ENCODE measurements at places on chromosomes 5 and 9.

GRCh38 chr9:133709691-133710571, 28.2 kb downstream of the SARDH start:
- no peak for DNase-seq

DNA sequence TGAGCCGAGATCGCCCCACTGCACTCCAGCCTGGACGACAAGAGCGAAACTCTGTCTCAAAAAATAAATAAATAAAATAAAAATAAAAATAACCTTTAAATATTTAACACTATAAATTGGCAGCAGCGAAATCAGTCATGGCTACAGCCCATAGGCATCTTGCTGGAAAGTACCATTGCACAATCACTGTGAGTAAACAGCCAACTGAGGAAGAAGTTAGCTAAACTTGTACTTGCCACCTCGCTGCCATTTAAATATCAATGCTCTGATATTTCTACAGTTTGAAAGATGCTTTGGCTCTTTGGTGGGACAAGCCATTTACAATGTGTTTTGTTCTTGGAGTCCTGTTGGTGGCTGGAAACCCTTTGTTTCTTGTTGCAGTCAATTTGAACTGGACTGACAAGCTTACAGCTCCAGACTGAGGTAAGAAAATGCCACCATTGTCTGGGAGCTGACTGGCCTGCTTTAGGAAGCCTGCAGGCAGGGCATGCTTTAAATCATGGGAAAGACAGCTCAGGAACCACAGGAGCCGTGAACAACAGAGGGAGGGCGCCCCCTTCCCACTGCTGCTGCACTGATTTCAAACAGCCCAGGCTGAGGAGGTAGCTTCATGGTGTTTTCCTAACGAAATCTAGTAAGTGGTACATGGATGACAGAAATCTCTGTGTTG, 322.8 kb upstream of the RFX3 start:
- no peak for DNase-seq

GRCh38 chr9:14616188-14616982, 76.8 kb downstream of the ZDHHC21 start:
- DNase-seq = peak; percentile 19

DNA sequence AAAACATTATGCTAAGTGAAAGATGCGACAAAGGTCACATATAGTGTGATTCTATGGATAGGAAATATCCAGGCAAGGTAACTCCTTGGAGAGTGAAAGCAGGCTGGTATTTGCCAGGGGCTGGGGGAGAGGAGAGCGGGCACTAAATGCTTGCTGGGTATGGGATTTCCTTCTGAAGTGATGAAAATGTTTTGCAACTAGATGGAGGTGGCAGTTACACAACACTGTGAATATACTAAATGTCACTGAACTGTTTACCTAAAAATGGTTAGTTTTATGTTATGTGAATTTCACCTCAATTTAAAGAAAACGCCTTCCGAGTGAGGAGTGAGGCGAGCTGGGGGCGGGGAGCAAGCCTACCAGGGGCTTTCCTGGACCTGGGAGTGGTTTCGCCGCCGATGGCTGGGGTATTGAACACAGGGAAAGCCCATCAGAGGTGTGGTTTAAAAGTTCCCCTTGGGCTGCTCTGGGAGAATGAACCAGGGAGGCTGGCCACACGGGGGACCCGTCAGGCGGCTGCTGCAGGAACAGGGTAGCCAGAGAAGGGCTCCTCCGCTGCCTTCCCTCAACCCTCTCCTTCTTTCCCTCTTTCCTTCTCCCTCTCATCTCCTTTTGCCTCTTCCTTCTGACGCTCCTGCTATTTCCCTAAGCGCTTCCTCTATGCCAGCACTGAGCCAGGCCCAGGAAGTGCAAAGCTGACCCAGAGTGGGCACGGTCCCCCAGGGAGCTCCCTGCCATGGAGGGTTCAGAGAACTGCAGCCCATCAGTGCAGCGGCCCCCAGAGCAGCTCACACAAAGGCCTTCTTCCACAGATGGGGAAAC, 4.9 kb downstream of the AKNA start:
- DNase-seq = no peak

DNA sequence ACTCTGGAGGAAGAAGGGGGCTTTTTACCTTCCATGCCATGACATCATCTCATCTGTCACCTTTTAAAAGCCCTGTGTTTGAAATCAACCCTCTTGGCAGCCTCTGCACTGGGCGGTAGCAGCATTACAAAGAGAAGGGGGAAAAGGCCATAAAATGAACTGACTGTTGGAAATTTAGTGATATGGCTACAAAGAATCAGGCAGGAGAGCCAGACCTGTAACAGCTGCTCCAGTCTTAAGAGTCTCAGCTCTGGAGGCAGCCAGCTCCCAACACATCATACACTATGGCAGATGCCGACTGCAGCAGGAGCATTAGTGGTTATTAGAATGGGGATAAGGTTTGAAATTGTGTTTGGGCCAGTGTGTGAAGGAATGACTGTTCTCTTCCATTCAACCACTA, 257.5 kb downstream of the DMAC1 start:
- DNase-seq = no peak

GRCh38 chr5:45189481-45189880, 380.7 kb downstream of the MRPS30 start:
- DNase-seq = no peak

DNA sequence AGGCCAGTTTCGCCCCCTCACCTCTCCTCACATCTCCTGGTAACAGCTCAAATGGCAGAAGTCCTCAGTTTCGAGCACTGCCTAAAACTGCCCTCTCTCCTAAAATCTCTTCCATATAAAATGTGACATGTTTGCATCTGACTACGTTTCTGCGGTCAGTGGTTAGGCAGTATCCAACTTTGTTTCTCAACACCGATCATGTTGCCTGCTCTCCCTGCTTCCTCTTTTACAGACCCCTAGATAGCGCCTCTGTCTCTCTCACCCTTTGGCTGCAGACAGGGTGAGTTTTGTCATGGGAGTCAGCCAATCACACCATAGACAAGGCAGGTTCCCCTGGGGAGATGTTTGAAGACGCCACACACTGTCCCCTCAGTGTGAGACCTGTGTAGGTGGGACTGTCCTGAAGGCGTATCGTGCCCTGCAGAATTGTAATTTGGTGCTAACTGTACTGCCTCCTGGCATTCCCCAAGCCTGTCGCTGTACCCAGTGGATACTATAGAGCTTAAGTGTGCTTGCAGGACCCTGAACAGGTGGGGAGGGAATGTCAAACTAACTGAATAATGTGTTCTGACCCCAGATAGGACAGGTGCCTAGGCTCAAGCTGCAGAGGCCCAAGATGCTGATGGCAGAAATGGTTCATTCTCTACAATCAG, 1.1 kb downstream of the HEXB start:
- no peak for DNase-seq

- no peak for DNase-seq
Observed at GRCh38 chr5:54049144-54049543, 261.2 kb downstream of the ARL15 start.

DNA sequence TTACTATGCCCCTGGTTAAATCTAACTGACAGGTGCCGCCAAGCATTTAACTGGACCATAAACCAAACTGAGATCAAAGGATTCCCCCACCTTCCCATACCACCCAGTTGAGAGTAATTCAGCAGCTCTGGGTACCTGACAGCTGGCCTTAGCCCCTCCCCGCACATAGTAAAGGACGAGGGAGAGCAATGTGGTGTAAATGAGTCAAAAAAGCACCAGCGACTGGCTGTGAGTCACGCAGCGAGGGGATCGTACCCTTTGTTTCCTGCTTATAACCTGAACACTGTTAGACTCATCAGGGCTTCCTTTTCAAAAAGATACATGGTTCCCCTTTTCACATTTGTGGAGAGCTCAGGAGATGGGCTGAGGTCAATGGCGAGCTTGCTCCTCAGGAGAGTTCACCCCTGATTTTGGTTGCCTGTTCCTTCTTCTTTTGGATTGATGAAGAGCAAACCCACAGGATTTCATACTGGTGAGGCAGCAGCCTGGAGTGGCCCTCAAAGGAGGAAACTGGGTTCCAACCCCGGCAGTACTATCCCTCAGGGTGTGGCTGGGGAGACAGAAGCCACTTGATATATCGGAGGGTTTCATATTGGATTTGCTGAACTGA, 71.5 kb downstream of the ANKRD33B start:
- peak; percentile 56 for DNase-seq

DNA sequence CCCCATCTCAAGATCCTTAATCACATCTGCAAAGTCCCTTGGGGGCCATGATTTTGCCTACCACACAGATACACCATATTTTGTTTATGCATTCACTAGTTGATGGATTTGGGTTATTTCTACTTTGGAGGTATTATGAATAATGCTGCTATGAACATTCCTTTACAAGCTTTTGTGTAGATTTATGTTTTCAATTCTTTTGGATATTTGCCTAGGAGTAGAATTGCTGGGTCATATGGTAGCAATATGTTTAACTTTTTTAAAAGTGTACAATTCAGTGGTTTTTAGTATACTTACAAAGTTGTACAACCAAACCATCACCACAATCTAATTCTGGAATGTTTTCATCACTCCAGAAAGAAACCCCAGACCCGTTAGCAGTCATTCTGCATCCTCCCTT, 7.8 kb upstream of the ANP32B start:
- no peak for DNase-seq

DNA sequence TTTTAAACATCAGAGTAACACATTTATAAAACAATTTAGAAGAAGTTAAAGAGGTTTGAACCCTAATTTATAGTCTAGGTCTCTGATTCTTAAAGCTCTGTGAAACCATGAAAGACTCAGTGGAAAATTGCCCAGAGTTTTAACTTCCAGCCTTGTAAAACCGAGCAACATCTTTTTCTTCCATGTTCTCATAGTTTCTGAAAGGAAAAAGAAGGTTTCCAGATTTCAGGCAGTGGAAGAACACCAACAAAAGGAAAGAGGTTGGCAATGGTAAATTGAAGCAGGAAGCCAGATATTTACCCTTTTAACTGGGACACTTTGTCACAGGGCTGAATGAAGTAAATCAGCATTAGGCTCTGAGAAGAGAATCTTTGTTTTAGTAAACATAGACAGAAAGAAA, 1999.3 kb downstream of the MAT2B start:
- DNase-seq = no peak

- no peak for DNase-seq
Observed at GRCh38 chr9:117414220-117414905, 494 bp downstream of the ASTN2 start.

- no peak for DNase-seq
Observed at GRCh38 chr9:14097666-14098415, 216.1 kb downstream of the NFIB start.

GRCh38 chr5:91306497-91306896, 76.6 kb downstream of the ARRDC3 start:
- no peak for DNase-seq

- no peak for DNase-seq
Observed at GRCh38 chr5:88140396-88140855, 128.2 kb downstream of the TMEM161B start.

DNA sequence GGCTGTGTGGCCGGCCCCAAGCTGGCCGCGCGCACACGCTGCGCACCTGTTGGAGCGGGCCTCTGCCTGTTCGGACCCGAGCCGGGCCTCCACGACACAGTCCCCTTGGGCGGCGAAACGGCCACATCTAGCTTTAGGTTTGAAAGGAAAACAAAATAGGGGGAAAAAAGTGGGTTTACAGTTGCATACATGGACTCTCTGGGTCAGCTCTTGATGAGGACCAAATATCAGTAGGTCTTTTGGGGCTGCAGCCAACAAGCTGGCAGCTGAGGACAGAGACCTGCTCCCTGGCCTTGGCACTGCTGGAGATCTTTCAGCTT, 20.7 kb downstream of the IGIP start:
- no peak for DNase-seq

All from HS-5 (cell line).